ENCODE measurements at places on chromosomes 2 and 18. TPM values are rescaled to one million over a fixed set of nuclear protein-coding genes. Genes with fewer than 3 reads are reported as not detected.

The SLC5A7 gene
- 11.3 TPM for polyA plus RNA-seq

The CCDC102B gene
- polyA plus RNA-seq, result 6.2 TPM

The MEIS1 gene
- 118 TPM for polyA plus RNA-seq

The ZNF521 gene
- polyA plus RNA-seq, result 60.2 TPM

The LRP2 gene
- 3.3 TPM for polyA plus RNA-seq

The RTP5 gene
- 27.9 TPM for polyA plus RNA-seq

The PROKR1 gene
- polyA plus RNA-seq, result 5.0 TPM

The SNX17 gene
- 88.5 TPM for polyA plus RNA-seq

The SCG2 gene
- polyA plus RNA-seq, result 199 TPM

The AGXT gene
- polyA plus RNA-seq, result not detected

The CDH2 gene
- polyA plus RNA-seq, result 142 TPM

The FAM124B gene
- 7.4 TPM for polyA plus RNA-seq

The IL1F10 gene
- polyA plus RNA-seq, result not detected

The MRO gene
- polyA plus RNA-seq, result 3.5 TPM

GRCh38 chr18:33579349-33580215, 1.6 kb downstream of the ASXL3 start:
- no peaks in the 10 kb centered on the region for H3K4me1 ChIP-seq
- H3K36me3 ChIP-seq, result no peaks in the 10 kb centered on the region

- peak; percentile 35 for DNase-seq
- peak overlapping the region; percentile 96 for H3K27ac ChIP-seq
- H3K27me3 ChIP-seq, result peaks cover 2% of the 10 kb centered on the region
- no peaks in the 10 kb centered on the region for H3K36me3 ChIP-seq
- peaks cover 29% of the 10 kb centered on the region for H3K4me1 ChIP-seq
- peak overlapping the region; percentile 75 for H3K4me3 ChIP-seq
Observed at GRCh38 chr2:28390241-28390745, 2.4 kb upstream of the FOSL2 start.

GRCh38 chr2:222398446-222398885, 25.9 kb upstream of the SGPP2 start:
- no peak overlapping the region for H3K4me3 ChIP-seq
- no peak overlapping the region for H3K27ac ChIP-seq
- no peaks in the 10 kb centered on the region for H3K36me3 ChIP-seq
- no peaks in the 10 kb centered on the region for H3K27me3 ChIP-seq
- DNase-seq, result no peak

DNA sequence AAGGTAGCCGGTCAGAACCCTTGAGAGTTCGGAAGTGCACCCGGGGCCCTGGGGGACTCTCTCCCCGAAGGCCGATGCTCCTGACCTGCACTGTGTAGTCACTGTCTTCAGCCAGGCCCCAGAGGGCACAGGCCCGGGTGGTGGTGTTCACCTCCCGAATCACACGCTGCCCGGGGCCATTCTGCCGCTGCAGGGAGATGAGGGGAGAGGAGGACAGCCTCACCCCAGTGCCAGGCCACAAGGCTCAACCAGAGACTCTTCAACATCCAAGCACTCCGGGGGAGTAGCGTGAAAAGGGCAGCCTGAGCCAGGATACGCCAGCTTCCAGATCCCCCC, 1.1 kb downstream of the FNDC4 start:
- no peak for DNase-seq
- H3K36me3 ChIP-seq, result peaks cover 18% of the 10 kb centered on the region
- no peak overlapping the region for H3K27ac ChIP-seq
- no peak overlapping the region for H3K4me3 ChIP-seq
- H3K4me1 ChIP-seq, result peaks cover 19% of the 10 kb centered on the region

GRCh38 chr2:53490659-53491058, 276.9 kb upstream of the CHAC2 start:
- H3K4me1 ChIP-seq, result no peaks in the 10 kb centered on the region
- no peak overlapping the region for H3K4me3 ChIP-seq
- no peak for DNase-seq
- no peaks in the 10 kb centered on the region for H3K27me3 ChIP-seq

DNA sequence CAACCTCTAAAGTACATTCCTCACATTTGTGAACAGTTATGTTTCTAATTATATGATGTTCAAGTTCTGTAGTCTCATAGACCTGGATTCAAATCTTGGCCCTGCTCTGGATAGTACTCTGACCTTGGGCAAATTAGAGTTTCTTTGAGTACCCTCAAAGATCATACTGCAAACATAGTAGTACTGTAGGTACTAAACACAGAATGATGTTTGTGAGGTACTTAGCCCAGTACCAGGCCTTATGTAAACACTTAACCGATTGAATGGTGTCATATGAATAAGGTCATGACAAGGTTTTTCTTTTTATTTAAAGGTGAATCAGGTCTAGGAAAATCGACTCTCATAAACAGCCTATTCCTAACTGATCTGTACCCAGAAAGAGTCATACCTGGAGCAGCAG, 19.1 kb downstream of the SEPTIN2 start:
- H3K27ac ChIP-seq, result no peak overlapping the region
- H3K4me1 ChIP-seq, result no peaks in the 10 kb centered on the region
- no peaks in the 10 kb centered on the region for H3K27me3 ChIP-seq
- no peak for DNase-seq

- no peaks in the 10 kb centered on the region for H3K4me1 ChIP-seq
- H3K27me3 ChIP-seq, result no peaks in the 10 kb centered on the region
- no peak overlapping the region for H3K4me3 ChIP-seq
- no peak for DNase-seq
- H3K27ac ChIP-seq, result no peak overlapping the region
Observed at GRCh38 chr2:115303-115702, 69.0 kb upstream of the FAM110C start.

DNA sequence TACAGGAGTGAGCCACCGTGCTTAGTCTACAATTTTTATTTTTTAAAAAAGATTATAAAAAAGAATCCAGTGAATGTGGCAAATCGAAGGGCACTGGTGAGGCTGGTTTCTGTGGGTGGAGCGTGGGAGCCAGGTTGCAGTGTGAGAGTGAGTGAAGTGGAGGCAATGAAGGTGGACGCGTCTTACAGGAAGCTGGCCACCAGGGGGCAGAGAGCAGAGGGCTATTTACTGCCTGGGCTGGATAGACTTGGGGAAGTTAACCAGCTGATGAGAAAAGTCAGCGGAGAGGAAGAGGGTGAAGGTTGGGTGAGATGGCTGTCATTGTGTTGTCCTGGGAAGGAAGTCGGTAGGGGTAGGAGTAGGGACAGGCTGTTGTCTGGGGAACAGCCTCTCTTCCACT, 6.8 kb downstream of the SCTR start:
- H3K36me3 ChIP-seq, result no peaks in the 10 kb centered on the region
- no peak for DNase-seq
- H3K4me1 ChIP-seq, result no peaks in the 10 kb centered on the region
- no peak overlapping the region for H3K4me3 ChIP-seq

- H3K4me3 ChIP-seq, result no peak overlapping the region
- H3K27me3 ChIP-seq, result no peaks in the 10 kb centered on the region
- no peak for DNase-seq
- no peaks in the 10 kb centered on the region for H3K4me1 ChIP-seq
- no peaks in the 10 kb centered on the region for H3K36me3 ChIP-seq
Observed at GRCh38 chr18:64094210-64094609, 54.7 kb downstream of the LINC00305 start.

GRCh38 chr2:98769784-98770183, 38.9 kb upstream of the MGAT4A start:
- H3K36me3 ChIP-seq, result no peaks in the 10 kb centered on the region
- H3K27me3 ChIP-seq, result no peaks in the 10 kb centered on the region
- H3K4me3 ChIP-seq, result no peak overlapping the region
- H3K4me1 ChIP-seq, result peaks cover 29% of the 10 kb centered on the region
- H3K27ac ChIP-seq, result no peak overlapping the region
- no peak for DNase-seq

- no peak for DNase-seq
- no peaks in the 10 kb centered on the region for H3K36me3 ChIP-seq
- no peaks in the 10 kb centered on the region for H3K27me3 ChIP-seq
- H3K4me1 ChIP-seq, result no peaks in the 10 kb centered on the region
Observed at GRCh38 chr2:118348380-118349034, 260.2 kb downstream of the INSIG2 start.

GRCh38 chr2:227515742-227516141, 43.8 kb downstream of the AGFG1 start:
- no peaks in the 10 kb centered on the region for H3K36me3 ChIP-seq
- H3K4me3 ChIP-seq, result no peak overlapping the region
- H3K27me3 ChIP-seq, result no peaks in the 10 kb centered on the region
- H3K4me1 ChIP-seq, result peaks cover 5% of the 10 kb centered on the region
- DNase-seq, result no peak

GRCh38 chr18:63523660-63524059, 18.5 kb upstream of the SERPINB12 start:
- no peak for DNase-seq
- no peaks in the 10 kb centered on the region for H3K4me1 ChIP-seq
- no peaks in the 10 kb centered on the region for H3K27me3 ChIP-seq
- H3K4me3 ChIP-seq, result no peak overlapping the region

GRCh38 chr2:197145471-197146056, 165.0 kb downstream of the ANKRD44 start:
- no peaks in the 10 kb centered on the region for H3K27me3 ChIP-seq
- no peaks in the 10 kb centered on the region for H3K36me3 ChIP-seq
- no peak overlapping the region for H3K27ac ChIP-seq
- no peak overlapping the region for H3K4me3 ChIP-seq
- DNase-seq, result no peak
- H3K4me1 ChIP-seq, result no peaks in the 10 kb centered on the region

DNA sequence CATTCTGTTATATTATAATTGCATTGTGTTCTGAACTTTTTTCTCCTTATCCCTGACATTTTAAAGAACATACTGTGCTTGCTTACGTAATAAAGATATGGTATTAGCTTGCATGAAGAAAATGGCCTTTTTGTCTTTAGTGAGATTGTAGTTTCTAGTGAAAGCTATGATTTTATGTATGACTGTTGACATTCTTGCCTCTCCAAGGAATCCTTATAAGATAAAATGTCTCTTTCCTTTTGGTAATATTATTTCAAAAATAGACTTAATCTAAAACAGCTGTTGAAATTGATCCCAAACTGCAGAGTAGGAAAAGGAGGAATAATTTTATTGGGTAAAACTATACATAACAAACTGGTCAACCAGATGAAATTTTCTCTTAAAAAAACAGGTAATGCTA, 40.8 kb upstream of the CCDC102B start:
- no peak overlapping the region for H3K4me3 ChIP-seq
- no peaks in the 10 kb centered on the region for H3K4me1 ChIP-seq
- H3K36me3 ChIP-seq, result no peaks in the 10 kb centered on the region
- no peaks in the 10 kb centered on the region for H3K27me3 ChIP-seq
- H3K27ac ChIP-seq, result no peak overlapping the region

GRCh38 chr2:192560326-192560725, 365.6 kb upstream of the TMEFF2 start:
- no peaks in the 10 kb centered on the region for H3K36me3 ChIP-seq
- no peaks in the 10 kb centered on the region for H3K27me3 ChIP-seq
- no peaks in the 10 kb centered on the region for H3K4me1 ChIP-seq
- H3K4me3 ChIP-seq, result no peak overlapping the region

DNA sequence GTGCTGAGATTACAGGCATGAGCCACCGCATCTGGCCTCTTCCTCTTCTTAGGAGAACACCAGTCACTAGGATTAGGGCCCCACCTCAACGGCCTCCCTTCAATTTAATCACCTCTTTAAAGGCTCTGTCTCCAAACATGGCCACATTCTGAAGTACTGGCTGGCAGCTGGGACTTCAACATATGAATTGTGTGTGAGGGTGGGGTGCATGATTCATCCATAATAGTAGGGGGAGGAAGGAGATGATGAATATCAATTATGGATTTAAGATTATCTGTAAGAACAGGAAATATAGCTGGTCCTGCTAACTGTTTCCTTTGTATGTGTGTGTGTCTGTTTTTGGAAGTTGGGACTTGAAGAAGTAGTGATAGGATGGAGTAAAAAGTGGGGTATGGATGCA, 14.7 kb upstream of the EPG5 start:
- H3K36me3 ChIP-seq, result no peaks in the 10 kb centered on the region
- no peaks in the 10 kb centered on the region for H3K4me1 ChIP-seq
- no peak overlapping the region for H3K27ac ChIP-seq
- H3K27me3 ChIP-seq, result no peaks in the 10 kb centered on the region
- DNase-seq, result no peak

- no peak overlapping the region for H3K4me3 ChIP-seq
- DNase-seq, result no peak
- H3K27me3 ChIP-seq, result no peaks in the 10 kb centered on the region
- H3K4me1 ChIP-seq, result no peaks in the 10 kb centered on the region
Observed at GRCh38 chr18:25042641-25043051, 309.3 kb downstream of the ZNF521 start.

- H3K27me3 ChIP-seq, result no peaks in the 10 kb centered on the region
- H3K27ac ChIP-seq, result peak overlapping the region; percentile 91
- DNase-seq, result no peak
- no peak overlapping the region for H3K4me3 ChIP-seq
- H3K36me3 ChIP-seq, result peaks cover 69% of the 10 kb centered on the region
Observed at GRCh38 chr2:3476985-3477327, 42.4 kb downstream of the ADI1 start.

DNA sequence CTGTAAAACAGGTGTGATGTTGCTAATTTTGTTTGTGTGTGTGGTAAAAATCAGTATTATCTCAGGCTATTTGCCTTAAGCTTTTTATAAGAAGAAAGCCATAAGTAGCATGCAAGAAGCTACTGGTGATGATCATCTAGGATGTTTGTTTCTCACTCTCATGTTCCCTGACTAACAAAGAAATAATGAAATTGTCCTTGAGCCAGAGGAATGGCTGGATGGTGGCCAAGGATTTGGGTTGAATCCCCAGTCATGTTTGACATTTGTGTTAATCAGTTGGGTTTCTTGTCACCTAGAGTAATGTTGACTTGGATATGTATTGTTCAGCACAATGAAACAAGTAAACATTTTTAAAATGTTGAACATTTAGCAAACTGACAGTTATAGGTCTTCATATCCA, 496.8 kb upstream of the ZEB2 start:
- no peak for DNase-seq
- H3K36me3 ChIP-seq, result no peaks in the 10 kb centered on the region
- no peaks in the 10 kb centered on the region for H3K4me1 ChIP-seq
- no peak overlapping the region for H3K27ac ChIP-seq
- H3K4me3 ChIP-seq, result no peak overlapping the region

- H3K27me3 ChIP-seq, result peaks cover 7% of the 10 kb centered on the region
- H3K4me1 ChIP-seq, result peaks cover 56% of the 10 kb centered on the region
- H3K27ac ChIP-seq, result no peak overlapping the region
Observed at GRCh38 chr2:109284826-109285225, 155.8 kb downstream of the SH3RF3 start.

DNA sequence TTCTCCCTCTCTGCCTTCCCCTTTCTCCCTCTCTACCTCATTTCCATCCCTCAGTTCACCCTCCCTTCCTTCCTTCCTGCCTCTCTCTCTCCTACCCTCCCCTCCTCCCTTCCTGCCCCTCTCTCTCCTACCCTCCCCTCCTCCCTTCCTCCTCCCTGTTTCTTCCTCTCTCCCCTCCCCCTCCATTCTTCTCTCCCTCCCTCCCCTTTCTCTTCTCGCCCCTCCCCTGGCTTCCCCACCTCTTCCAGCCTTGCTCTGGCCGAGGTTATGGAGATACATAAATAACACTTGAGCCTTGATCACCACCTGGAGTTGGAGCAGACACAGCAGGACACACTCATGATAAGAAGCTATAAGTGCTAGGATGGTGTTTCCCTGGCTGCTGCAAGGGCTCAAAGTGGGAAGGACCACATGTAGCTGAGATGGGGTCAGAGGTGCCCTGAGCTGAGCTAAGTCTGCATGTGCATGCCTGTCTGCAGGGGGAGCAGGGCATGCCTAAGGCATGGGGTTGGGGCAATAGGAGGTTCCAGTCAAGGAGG, 326.1 kb upstream of the HS6ST1 start:
- peaks cover 29% of the 10 kb centered on the region for H3K4me1 ChIP-seq
- DNase-seq, result no peak
- no peak overlapping the region for H3K27ac ChIP-seq

- H3K4me3 ChIP-seq, result peak overlapping the region; percentile 43
- H3K36me3 ChIP-seq, result peaks cover 9% of the 10 kb centered on the region
- DNase-seq, result no peak
Observed at GRCh38 chr2:26692897-26693849, 651 bp downstream of the KCNK3 start.

Measured in spinal cord (tissue), 10 donors.